Activated CD8-positive, alpha-beta T cell treated with anti-CD3 and anti-CD28 coated beads for 36 hours (primary cell): ENCODE measurements at places on chromosomes 12 and 14. TPM values are rescaled to one million over a fixed set of nuclear protein-coding genes. Genes with fewer than 3 reads are reported as not detected.

Gene STXBP6
- total RNA-seq, result not detected

Gene CLEC1A
- total RNA-seq, result not detected

Gene TM9SF1
- 18.0 TPM for total RNA-seq

Gene KIF26A
- total RNA-seq, result 0.59 TPM
